ENCODE measurements at places on chromosomes 6 and 20.

GRCh38 chr6:43952746-43953145, 174.5 kb downstream of the MRPL14 start:
- no peak for DNase-seq

- DNase-seq = peak; percentile 79
These were observed at the start of gene FBXO9 for GRCh38 chr6:53065266-53066076. FBXO9 (plus strand) TSS chr6:53065404; CDS start chr6:53065790, 386 bp downstream.

DNA sequence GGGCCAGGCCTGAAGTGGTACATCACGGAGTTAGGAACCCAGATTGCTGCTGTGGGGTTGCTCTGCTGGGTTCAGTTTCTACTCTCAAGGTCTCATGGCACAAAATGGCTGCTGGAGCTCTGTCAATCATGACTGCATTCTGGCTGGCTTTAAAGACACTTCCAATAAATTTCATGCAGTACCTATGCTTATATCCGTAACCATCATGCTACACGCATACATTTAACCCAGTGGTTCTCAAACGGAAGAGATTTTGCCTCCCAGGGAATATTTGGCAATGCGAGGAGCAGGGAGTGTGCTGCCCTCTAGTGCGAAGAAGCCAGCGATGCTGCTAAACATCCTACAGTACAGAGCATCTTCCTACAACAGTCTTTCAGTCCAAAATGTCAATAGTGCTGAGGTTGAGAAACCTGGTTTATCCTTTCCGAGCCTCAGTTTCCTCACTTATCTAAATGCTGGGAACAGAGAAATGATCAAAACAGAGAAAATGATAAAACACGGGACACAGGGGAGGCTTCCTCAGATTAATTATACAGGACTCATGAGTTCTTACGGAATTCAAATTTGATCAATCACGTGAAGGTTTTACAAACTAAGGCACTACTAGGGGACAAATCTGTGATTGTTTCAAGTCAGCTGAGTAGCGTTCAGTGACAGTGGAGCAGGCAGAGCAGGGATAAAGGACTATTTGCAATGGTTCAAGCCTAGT, 9.6 kb upstream of the SLC2A10 start:
- no peak for DNase-seq

DNA sequence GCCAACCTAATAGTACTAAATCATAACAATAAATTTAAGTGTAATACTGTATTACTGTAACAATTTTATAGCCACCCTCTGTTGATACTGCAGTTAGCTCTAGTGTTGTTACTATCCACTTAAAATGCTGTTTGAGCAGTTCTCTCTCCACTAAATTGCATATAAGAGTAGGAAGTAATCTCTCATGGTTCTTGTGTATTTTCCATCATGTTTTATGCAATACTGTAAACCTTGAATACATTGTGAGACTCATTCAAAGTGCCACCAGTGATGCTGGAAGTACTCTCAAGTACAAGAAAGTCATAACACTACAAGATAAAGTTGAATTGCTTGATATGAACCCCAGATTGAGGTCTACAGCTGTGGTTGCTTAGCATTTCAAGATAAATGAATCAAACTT, 65.5 kb downstream of the WASF1 start:
- DNase-seq = no peak

- no peak for DNase-seq
These were observed 2.1 kb downstream of the MYL9 start for GRCh38 chr20:36543184-36544133.

- DNase-seq = no peak
These were observed 4.1 kb downstream of the RBM38 start for GRCh38 chr20:57395111-57395966.

GRCh38 chr20:33645072-33645358, 17.1 kb upstream of the C20orf144 start:
- DNase-seq = no peak

GRCh38 chr6:158011478-158011920, 29.8 kb downstream of the SYNJ2 start:
- DNase-seq = no peak

- no peak for DNase-seq
These were observed 58.6 kb downstream of the SYNJ2 start for GRCh38 chr6:158040051-158040803.

DNA sequence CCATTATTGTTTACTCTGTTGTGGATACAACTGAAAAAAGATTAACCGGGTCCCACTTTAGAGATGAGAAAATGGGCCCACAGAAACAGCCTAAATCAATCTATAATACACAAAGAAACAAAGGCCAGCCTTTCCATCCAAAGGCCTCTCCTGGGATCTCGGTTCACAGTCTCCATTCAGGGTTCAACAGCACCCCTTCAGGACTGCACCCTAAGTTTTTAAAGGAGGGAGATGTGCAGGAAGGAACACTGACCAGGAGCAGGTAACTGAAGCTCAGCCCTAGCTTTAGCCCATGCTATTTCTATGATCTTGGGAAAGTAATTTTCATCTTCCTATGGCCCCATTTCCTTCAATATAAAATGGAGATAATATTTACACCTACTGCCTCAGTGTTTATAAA, 147.7 kb downstream of the BTBD9 start:
- no peak for DNase-seq

DNA sequence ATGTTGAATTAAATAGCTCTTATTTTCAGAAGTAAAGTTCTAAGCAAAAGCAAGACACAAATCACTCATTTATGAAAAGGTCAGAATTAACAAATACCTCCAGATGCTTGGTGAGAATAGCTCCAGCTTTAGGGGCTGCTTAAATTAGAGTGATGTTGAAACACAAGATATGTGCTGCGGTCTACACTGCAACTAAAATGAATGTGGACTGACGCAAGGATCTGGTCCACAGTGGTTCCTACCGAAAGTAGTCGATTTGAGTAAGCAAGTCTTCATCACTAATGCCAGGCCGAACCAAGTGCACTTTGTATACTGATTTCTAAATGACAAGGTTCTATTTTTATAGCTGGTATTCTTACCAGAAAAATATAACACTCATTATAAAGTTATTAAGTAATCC, 96.3 kb downstream of the PRDM1 start:
- DNase-seq = no peak

DNA sequence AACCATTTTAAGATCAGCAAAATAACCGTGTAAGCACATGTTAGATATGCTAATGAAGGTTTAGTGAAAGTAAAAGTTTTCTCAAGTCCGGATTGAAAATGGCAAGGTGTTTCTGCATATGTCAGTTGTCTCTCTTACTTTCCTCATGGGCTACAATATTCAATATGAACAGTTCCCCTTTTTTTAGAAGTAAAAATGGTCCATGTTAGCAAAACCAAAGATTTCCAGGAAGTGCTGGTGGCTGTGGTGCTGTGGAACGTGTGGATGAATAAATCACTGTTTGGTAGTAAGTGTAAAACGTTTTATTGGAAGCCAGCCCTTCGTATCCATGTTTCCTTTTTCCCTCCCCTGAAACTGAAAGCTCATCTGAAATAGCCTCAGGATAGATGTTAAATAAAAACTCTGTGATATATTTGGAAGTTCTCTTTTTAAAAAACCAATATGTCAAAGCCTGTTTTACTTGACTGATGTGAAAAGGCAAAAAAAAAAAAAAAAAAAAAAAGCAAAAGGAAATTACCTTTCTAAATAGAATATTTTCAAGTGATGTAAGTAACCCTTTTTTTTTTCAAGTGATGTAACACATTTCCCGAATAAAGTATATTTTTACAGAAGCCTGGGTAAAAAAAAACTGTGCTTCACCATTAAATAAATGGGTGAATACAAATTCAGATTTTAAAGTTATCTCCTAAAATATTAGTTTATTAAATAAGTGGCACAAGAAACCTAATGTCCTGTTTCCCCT, 41.9 kb downstream of the PLEKHG1 start:
- peak; percentile 65 for DNase-seq

- no peak for DNase-seq
These were observed 68.3 kb upstream of the BTBD3 start for GRCh38 chr20:11849270-11849915.

GRCh38 chr6:87375315-87375714, 30.7 kb downstream of the C6orf163 start:
- DNase-seq = no peak

- no peak for DNase-seq
These were observed 32.9 kb upstream of the ID1 start for GRCh38 chr20:31572042-31572700.

- no peak for DNase-seq
These were observed 11.8 kb downstream of the HLA-B start for GRCh38 chr6:31345026-31345730.

DNA sequence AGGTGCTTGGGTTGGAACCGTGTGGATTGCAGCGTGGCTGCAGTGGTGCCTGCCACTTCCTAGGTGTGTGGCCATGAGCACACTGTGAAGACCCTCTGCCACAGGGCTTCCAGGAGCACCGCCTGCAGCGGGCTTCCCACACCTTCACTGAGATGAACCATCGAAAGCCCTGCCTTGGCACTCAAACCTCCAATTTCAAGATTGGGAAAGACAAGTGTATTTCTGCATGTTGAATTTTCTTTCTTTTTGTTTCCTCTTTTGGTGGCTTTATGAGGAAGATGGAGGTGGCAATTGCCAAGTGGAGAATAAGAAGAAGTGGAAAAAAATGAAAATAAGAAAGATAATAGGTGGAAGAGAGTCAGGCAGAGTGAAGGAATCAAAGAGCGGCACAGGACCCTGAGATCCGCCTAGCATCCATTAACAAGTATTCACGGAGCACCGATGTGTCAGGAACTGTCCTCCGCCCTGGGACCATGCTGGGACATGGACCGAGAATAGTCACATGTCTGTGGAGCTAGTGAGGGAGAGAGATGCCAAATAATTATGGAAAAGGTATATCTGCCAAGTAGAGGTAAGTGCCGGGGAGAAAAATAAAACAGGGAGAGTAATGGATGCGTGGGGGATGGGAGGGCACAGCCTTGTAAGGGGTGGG, 159.9 kb downstream of the BCAS1 start:
- DNase-seq = no peak

GRCh38 chr6:119671105-119671504, 321.5 kb upstream of the MAN1A1 start:
- DNase-seq = no peak

GRCh38 chr6:73134588-73134987, 90.7 kb downstream of the KHDC1L start:
- peak; percentile 23 for DNase-seq

DNA sequence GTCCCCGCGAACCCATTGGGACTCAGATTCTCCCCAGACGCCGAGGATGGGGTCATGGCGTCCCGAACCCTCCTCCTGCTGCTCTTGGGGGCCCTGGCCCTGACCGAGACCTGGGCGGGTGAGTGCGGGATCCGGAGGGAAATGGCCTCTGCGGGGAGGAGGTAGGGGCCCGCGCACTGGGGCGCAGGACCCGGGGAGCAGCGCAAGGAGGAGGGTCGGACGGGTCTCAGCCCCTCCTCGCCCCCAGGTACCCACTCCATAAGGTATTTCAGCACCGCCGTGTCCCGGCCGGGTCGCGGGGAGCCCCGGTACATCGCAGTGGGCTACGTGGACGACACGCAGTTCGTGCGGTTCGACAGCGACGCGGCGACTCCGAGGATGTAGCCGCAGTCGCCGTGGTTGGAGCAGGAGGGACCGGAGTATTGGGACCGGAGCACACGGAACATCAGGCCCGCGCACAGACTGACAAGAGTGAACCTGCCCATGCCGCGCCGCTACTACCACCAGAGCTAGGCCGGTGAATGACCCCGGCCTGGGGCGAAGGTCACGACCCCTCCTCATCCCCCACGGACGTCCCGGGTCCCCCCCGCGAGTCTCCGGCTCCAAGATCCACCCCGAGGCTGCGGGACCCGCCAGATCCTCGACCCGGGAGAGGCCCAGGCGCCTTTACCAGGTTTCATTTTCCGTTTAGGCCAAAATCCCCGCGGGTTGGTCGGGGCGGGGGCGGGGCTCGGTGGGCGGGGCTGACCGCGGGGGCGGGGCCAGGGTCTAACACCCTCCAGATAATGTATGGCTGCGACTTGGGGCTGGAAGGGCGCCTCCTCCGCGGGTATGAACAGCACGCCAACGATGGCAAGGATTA, 15.7 kb upstream of the HLA-A start:
- peak; percentile 56 for DNase-seq

GRCh38 chr6:151216804-151217203, 23.0 kb upstream of the AKAP12 start:
- no peak for DNase-seq

GRCh38 chr20:38081575-38081974, 48.0 kb downstream of the RPRD1B start:
- no peak for DNase-seq

DNA sequence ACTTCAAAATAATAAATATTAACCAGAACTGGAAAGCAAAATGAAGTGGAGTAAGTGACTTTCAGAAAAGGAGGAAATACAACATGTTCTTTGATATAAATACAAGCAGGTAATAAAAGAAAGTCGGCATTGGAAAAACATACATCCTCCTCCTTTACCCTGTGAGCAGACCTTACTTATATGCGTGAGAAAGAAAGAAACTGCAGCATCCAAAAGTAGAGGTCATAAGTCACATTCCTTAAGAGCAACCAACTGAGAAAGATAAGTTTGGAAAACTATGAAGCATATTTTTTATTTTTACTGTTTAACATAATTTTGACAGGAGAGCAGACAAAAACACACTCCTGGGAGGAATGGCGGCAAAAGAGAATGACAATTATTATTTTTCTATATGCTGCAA, 155.5 kb downstream of the HACE1 start:
- DNase-seq = no peak

- peak; percentile 24 for DNase-seq
These were observed 11.0 kb downstream of the ALDH8A1 start for GRCh38 chr6:134938896-134939295.

DNA sequence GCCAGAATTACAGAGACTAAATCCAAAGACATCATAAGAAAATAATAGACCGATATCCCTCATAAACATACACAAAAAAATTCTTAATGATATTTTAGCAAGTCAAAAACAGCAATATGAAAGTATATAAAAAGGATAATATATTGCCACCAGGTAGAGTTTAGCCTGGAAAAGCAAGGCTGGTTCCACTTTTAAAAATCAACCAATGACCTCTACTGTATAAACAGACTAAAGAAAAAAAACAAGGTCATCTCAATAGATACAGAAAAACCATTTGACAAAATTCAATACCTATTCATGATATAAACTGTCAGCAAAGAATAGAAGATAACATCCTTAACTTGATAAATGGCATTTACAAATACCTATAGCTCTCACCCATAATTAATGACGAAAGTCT, 9.7 kb downstream of the SERINC1 start:
- no peak for DNase-seq

- DNase-seq = no peak
These were observed 20.2 kb downstream of the FBXL4 start for GRCh38 chr6:98927534-98927933.

GRCh38 chr20:50340541-50340940, 149.9 kb downstream of the CEBPB start:
- no peak for DNase-seq

DNA sequence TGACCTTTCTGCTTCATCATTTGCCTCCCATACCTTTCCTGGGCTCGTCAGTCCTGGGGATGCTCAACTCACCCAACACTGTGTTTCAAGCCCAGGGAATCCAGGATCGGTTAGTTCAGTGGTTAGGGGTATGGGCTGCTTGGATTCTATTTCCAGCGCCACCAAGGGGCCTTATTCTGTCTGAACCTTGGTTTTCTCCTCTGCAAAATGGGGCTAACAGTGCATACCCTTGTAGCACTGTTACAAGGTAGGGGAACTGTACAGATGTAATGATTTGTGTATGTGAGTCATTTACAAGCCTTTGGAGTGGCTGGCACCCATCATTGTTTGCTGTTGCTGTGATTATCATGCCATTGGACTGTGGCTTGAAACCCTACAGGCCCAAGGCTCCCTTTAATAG, 14.5 kb upstream of the CSNK2A1 start:
- DNase-seq = no peak

GRCh38 chr6:48101290-48101689, 9.7 kb downstream of the PTCHD4 start:
- DNase-seq = no peak

Data from OCI-LY7 (cell line).